MG63 (cell line): ENCODE measurements at places on chromosomes 7 and 10.

- no peak for DNase-seq
Observed at GRCh38 chr7:80940539-80941207, 21.8 kb upstream of the SEMA3C start.

- DNase-seq = no peak
Observed at GRCh38 chr10:18906636-18907035, 142.0 kb upstream of the MALRD1 start.

DNA sequence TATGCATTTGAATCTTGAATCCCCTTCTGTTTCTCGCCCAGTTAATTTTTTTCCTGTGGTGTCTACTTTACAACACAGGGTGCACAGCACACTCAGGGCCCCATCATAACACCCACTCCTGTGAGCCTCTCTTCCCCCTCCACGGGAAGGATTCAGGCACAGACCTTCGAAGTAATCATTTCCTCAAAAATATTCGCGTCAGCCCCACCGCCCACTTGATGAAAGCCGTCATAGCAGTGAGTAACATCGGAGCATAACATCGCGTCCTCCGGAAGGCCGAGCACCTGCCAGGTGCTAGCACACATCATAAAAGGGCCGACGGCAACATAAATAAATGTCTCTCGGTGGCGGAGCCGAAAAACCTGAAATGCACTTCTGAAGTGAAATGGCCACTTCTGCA, 201.7 kb upstream of the ADARB2 start:
- DNase-seq = no peak

DNA sequence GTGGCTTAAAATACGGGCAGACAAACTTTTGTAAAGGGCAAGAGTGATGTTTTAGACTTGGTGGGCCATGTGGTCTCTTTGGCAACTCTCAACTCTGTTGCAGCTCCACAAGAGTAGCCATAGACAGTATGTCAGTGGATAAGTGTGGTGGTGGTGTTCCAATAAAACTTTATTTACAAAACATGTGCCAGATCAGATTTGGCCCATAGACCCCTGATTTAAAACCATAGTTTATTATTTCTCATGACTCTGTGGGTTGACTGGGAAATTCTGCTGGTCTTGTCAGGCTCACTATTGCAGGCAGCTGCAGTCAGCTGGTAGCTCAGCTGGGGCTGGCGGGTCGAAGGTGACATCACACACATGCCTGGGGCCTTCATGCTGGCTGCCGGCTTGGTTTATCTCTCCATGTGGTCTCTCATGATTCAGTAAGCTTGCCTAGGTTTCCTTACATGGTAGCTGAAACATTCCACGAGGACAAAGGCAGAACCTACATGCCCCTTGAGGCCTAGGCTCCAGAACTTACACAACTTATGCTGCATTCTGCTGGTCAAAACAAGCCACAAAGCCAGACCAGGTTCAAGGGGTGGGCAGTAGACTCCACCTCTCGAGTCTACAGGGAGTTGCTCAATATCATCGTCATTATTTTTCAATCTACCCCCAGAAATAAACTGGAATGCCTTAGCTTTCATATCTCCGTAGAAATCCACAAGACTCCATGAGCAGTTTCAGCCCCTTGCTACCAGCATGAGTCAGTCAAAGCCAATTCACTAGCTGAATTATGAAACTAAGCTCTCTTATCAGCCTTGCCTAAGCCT, 245.7 kb downstream of the WDR11 start:
- peak; percentile 12 for DNase-seq

DNA sequence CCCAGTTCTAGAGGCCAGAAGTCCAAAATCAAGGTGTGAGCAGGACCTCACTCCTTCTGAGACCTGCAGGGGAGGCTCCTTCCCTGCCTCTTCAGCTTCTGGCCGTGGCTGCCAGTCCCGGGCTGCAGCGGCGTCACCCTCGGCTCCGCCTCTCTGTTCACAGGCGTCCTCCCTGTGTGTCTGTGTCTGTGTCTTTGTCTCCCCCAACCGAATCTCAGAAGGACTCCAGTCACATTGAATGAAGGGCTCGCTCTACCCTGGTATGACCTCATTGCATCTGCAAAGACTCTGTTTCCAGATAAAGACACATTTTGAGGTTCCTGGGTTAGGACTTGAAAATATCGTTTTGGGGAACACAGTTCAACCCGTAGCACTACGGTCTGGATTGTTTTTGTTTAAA, 33.1 kb upstream of the GALNT11 start:
- peak; percentile 20 for DNase-seq

GRCh38 chr10:44890696-44891563, 20.2 kb upstream of the TMEM72 start:
- no peak for DNase-seq

- DNase-seq = no peak
Observed at GRCh38 chr7:121286186-121286585, 42.6 kb upstream of the WNT16 start.

DNA sequence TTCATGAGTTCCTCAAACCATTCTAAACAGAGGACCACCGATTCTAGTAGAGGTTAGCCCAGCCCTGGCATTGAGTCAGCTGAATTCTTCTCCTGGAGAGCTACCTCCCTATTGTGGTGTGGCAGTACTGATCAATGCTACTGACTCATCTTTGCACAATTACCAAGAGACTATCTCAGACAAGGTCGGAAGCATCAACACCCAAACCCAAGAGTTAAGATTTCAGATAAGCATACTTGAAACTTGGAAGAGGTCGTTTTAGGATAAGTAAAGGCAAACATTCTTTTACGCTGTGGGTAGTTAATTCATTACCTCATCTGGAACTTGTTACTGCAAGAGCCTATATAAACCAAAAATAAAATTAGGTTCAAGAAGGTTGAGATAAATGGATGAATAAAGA, 154.6 kb upstream of the NRBF2 start:
- no peak for DNase-seq

DNA sequence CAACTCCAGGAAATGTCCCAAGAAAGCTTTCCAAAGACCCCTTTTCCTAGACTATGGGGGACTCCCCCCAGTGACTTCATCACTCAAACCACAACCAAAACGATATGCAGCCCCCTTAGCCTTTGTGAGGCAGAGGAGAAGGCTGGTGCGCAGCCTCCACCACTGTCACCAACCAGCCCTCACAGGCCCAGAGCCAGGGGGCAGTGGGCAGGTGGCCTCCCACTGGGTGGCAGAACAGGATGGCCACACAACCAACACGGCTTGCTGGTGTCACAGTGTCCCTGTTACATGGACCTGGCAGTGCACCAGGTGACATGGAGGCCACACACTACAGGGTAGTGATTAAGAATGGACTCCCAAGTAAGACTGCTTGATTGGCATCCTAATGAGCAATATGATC, 172.0 kb downstream of the PLXNA4 start:
- no peak for DNase-seq

- DNase-seq = no peak
Observed at GRCh38 chr7:64885520-64886240, 17.4 kb upstream of the ZNF273 start.

DNA sequence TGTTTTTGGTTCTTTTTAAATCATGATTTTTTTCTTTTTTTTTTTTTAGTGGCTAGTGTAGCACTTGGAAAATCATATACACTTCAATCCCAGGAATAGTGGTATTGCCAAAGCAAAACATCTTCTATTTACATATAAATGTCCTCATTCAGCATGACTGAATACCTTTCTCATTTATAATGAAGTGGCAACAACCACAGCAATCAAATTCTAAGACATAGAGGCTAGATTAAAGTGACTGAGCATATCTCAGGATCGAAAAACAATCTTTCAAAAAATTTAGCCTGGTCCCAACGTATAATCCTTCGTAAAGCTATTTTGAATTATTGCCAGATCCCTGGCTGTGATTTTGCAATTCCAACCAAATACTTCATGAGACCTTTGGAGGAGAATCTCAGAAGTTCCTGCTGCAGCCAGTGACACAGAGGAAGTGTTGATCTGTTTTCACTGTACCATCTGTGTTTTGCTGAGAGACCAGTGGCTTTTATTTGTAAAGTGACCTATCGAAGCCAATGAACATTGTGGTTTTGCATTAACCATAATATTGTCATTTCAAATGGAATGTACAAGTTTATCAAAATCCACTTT, 29.8 kb upstream of the SP8 start:
- no peak for DNase-seq

GRCh38 chr10:14403881-14404623, 73.3 kb upstream of the FRMD4A start:
- no peak for DNase-seq

GRCh38 chr10:21292763-21293517, 232.5 kb downstream of the SKIDA1 start:
- peak; percentile 87 for DNase-seq

DNA sequence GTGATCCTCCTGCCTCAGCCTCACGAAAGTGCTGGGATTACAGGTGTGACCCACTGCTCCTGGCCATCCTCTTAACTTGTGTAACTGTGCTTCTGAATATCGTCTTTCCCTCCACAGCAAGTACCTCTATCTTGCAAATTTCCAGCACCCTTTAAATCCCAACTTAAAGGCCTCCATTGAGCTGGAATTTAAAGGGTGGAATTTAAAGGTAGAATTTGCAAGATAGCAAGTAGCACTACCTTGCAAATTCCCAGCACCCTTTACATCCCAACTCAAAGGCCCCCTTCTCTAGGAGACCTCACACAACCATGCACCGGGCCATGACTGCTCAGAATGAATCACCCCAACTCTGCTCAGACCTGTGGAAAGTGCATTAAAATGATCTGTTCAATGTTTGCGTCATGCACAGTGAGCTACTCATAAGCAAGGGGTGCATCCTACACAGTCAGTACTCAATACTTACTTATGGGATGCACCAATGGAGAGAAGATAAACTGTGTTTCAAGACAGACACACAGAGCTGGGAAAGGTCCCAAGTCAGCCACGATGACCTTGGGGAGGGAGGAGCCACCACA, 17.8 kb upstream of the SDK1 start:
- DNase-seq = no peak

DNA sequence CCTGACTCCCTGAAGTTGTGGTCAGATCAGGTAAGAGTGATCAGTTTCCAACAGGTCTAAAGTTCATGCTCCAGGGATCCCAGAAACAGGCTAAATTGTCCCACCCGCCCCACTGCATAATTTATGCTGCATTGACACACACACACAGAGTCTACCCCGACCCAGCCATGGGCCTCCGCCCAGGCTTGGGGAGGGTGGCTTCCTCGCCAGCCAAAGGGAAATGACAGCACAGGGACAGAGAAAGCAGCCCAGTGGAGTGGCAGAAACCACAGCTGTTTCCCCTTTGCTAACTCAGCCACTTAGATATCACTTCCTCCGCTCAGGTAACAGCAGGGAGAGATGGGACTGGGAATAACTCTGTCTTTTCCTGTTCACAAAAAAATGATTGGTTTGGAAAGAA, 9.4 kb downstream of the SH3PXD2A start:
- no peak for DNase-seq

DNA sequence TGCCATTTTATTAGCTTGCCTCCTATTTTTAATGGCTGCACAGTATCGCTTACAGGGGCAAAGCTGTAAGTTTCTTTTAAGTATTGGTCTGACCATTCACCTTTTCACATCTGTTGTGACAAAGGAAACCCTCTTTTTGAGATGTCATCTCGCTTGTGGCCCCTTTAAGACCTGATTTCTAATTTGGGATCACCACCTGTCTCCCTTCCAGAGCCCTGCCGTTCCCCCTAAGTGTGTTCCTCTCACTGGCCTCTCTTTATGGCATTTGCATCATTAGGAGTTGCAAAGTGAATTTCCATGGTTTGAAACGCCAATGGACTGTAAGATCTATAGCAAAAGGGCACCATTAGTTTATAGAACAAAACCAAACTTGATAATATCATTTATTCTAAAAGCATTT, 1.4 kb downstream of the EPDR1 start:
- no peak for DNase-seq
